ENCODE measurements at places on chromosomes 7 and 10.
A peak's percentile ranks its signal among the peaks of the same experiment; 100 is the strongest.

DNA sequence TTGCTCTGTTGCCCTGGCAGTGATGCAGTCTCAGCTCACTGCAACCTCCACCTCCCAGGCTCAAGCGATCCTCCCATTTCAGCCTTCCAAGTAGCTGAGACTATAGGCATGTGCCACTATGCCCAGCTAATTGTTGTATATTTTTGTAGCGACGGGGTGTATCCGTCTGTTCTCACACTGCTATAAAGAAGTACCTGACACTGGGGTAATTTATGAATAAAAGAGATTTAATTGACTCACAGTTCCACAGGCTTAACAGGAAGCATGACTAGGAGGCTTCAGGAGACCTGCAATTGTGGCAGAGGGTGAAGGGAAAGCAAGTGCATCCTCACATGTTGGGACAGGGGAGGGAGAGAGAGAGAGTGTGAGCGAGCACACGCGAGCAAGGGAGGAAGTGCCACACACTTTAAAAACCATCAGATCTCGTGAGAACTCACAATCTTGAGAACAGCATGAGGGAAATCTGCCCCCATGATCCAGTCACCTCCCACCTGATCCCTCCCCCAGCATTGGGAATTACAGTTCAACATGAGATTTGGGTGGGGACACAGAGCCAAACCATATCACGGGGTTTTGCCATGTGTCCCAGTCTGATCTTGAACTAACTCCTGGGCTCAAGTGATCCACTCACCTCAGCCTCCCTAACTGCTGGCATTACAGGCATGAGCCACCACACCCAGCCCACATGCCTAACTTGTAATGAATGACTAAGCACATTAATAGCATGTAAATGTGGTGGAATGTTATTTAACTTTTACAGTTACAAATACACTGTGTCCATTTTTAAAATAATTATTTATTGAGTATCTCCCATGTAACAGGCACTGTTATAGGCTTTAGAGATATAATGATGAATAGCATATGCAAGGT is 65.5 kb downstream of the RALA start:
- DNase-seq, result peak; percentile 62

DNA sequence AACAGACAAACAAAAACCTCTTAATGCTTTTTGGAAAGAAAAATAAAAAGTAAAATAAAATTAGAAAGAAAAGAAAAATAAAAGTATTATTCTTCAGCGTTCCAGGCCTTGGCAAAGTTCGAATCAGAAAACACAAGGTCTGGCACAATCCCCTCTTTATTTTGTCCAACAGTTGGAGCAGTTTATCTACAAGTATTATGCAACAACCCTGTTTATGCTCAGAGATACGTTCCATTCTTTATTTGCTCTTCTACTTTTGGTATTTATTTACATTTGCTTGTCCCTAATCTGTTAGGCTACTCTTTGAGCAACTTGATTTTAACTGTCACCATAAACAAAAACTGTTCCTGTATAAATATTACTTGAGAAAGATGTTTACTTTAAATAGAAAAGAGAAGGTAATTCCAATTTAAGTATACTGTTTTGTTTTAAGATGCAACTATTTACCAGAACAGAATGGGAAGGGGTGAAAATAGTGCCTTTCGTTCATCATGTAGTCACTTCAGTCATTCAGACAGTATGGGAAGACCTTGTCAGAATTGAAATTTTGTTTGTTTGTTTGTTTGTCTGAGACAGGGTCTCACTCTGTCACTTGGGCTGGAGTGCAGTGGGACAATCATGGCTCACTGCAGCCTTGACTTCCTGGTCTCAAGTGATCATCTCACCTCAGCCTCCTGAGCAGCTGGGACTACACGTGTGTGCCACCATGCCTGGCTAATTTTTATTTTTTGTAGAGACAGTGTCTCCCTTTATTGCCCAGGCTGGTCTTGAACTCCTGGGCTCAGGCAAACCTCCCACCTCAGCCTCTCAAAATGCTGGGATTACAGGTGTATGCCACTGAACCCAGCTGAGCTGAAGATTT is 5.7 kb downstream of the PDK4 start:
- no peak for DNase-seq

DNA sequence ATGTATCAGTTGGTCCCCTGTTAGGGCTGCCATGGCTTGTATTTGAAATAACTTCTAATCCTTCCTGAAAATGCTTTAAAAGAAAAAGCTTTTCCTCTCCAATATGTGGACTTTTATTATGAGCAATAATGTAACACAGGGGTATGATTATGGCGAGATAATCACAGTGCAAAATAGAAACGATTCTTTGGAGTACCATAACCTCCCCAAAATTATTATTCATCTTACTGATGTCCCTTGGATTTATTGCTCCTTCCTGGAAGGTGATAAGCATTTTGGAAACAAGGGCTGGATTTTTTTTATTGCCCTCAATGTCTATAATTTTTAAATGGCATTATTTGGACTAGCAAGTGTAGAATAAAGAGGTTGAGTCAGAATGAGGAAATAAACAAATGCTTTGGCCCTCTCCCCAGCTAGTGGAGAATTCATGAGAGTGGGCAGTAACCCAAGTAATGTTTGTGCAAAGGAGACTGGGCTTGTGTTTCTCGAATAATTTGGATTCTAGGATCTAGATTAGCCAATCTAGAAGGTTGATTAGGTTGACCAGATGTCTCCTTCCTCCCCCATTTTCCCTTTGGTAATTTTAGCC is 403.9 kb upstream of the CELF2 start:
- no peak for DNase-seq

DNA sequence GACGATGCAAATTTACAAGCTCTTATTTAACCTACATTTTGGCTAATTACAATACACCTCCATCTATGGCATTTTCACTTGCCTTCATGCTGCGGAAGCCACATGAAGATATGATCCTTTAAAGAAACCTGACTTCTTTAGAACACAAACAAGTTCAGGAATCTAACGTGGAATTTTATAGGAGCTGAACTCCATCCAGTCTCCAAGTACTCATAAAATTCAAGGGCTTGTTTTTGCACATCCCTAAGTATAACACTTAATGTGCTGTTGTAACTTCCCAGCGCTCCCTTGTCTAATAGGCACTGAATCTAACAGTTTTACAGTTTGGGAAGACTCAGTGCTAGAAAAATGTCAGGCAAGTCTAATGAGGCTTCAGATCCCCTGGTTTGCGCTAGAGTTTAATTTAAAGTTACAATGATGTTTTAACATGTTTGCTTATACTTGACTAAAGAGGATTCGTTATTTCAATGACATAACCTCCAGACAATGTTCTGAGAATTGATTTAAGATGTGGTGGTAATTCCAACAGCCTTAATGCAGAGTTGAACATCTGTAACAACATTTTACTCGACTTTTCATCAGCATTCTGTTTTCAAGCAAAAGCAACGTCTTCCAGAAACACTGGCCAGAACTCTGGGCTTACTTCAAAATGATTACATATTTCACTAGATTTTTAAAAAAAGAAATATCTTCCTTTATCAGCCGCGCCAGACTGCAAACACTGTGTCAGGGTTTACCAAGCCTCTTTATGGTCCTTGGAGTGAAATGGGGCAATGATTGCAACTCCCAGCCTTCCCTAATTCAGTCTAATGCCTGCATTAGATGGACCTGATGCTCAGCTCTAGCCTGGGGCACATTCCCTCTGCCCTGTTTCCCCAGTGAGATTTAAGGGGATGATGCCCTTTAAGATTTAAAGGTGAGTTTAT is 664.3 kb downstream of the KCNMA1 start:
- no peak for DNase-seq

GRCh38 chr10:38025283-38025682 is 14.8 kb downstream of the ZNF33A start:
- no peak for DNase-seq

DNA sequence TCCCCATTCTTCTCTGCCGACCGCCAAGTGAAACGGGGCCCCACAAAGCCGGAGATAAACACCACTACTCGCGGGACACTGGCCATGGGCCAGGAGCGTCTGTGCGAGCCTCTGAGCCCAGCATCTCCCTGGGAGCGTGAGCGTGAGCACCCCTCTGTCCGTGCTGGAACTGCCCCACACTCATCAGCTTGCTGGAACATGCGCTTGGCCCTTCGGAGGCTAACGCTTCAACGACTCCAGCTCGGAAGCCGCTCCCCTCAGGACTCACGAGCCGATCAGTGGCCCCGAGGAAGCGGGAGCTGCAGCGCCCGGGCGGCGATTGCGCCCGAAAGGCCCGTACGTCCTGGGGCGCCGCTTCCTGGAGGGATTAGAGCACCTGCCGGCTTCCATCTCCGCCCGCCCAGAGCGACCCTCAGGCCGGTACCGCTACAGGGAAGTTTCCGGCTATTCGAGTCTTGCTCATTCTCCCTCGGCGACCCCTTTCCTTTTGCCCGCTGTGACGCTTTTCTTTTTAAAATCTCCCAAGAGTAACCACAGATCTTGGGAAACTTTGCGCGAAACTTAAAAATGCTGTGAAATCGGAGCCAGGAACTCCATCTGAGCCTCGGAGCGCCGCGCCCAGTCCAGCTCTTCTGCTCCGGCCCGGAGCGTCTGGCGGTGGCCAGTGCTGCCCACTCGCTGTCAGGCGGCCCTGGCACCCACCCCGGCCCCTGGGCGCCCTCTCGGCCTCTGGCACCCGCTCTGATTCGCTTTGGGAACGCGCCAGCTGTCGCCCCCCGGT is 1.0 kb downstream of the TLL2 start:
- peak; percentile 32 for DNase-seq

GRCh38 chr10:34031400-34031799 is 696.9 kb upstream of the NRP1 start:
- peak; percentile 51 for DNase-seq

- DNase-seq, result no peak
These were observed 200.7 kb downstream of the RAMP3 start for GRCh38 chr7:45358287-45358686.

DNA sequence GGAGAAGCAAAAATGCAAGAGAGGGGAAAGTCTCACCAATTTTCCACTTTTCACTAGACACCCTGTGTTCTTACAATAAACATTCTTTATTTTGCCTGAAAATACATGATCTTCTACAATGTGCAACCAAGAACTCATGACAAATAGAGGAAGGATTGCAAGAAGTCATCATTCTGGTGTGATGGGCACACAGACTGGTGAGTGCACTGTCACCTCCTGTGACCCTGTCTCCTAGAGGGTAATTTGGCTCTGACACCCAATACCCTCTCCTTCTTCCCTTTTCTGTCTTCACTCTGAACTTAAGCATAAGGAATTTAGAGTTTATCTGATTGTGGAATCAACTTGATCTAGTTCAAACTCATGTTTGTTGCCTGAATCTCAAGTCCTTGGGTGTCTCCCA is 153.7 kb downstream of the SH2D4B start:
- no peak for DNase-seq

DNA sequence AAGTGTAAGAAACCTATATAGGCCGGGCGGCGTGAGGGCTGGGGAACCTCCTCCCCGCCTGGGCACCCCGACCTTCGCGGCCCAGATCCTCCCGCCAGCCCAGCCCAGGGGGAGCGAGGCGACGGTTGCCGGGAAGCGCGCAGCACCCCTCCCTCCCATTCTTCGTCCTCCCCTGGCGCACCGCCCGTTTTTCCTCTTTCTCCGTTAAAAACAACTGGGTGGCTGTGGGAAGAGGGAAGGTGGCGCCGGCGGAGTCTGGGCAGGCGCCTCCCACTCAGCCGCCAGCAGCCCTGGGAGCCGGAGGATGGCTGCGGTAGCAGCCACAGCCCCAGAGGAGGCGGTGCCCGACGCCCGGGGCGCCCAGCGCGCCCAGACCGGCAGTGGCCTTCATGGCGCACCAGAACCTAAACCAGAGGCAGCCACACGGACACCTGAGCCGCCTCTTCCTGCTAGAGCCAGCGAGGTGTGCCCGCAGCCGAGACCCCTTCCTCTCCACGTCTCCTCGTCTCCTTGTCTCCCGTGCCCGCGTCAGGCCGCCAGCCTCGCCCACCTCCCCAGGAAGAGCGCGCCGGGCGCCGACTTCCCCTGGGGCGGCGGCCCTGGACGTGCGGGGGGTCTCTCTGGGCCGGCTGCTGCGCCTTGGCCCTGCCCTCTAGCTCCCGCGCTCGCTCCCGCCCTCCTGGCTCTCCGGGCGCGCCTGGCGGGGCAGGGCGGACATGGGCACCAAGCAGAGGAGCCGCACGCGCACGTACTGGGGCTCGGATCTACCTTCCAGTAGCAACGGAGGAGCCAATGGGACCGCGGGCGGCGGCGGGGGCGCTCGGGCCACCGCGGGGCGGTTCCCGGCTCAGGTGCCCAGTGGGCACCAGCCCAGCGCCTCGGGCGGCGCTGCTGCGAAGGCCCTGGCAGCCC is 32.8 kb upstream of the SFTPD start:
- peak; percentile 57 for DNase-seq

DNA sequence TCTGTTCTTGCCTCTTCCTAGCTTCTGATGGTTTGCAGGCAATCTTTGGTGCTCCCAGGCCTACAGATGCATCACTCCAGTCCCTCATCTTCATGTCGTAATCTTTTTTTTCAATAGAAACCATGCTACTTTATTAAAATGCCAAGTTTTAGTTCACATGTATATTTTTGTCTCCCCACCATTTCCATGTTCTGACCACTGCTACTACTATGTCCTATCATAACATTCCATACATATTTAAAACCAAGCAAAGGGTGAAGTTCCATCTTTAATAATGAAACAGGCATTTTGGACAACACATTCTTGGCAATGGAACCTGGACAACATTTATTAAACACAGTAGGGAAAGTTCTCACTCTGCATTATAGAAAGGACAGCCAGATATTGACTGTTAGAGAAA is 58.8 kb downstream of the ZNF518A start:
- no peak for DNase-seq

DNA sequence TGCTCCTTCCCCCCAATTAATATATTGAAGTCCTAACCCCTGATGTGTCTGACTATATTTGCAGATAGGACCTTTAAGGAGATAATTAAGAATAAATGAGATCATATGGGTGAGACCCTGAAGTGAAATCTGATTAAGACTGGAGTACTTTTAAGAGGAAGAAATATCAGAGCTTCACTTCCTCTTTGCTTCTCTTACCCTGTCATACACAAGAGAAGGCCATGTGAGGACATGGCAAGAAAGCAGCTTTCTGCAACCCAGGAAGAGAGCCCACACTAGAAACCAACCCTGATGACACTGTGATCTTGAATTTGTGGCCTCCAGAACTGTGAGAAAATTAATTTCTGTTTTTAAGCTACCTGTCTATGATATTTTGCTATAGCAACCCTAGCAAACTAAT is 44.2 kb downstream of the JMJD1C start:
- DNase-seq, result no peak

- peak; percentile 40 for DNase-seq
These were observed 9.2 kb upstream of the ATXN7L1 start for GRCh38 chr7:105885387-105886111.

GRCh38 chr10:62054408-62054807 is 152.9 kb downstream of the ARID5B start:
- no peak for DNase-seq

DNA sequence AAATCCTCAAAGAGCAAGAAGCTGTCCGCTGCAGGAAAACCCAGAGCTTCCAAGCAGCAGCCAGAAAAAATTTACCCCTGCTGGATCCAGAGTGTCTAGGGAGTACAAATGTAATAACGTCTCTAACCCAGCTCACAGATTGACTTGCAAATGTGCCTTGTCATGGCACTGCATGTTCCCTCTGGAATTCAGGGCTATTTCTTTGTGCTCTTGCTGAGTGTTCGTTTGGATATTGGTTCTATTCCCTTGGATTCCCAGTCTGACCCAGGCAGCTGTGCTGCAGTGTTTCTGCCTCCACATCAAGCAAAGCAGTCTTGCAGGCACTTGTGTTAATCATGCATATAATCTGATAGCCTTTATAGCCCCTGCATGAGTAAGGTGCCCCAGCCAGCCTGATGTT is 209.9 kb upstream of the GHITM start:
- DNase-seq, result no peak

Data from M059J (cell line).